ENCODE measurements at places on chromosomes 2 and 18.

DNA sequence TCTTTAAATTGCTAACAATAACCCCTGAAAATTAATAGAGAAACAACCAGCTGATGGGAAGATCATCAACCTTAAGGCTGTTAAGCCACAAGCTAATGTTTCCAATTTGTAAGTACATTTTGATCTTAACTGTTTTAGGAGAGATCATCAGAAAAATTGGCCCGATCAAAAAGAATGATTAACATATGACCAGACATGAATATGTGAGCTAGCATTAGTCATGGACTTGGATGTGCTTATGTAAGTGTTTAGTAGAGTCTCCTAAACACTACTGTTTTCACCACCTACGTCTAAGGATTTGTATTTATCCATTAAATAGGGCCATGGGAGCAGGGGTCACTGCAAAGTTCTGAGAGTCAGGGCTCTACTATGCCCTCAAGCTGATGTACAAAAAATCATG is 4.3 kb downstream of the LMAN1 start:
- no peak for DNase-seq

- no peak for DNase-seq
Observed at GRCh38 chr2:167294776-167295140, 406.5 kb downstream of the XIRP2 start.

DNA sequence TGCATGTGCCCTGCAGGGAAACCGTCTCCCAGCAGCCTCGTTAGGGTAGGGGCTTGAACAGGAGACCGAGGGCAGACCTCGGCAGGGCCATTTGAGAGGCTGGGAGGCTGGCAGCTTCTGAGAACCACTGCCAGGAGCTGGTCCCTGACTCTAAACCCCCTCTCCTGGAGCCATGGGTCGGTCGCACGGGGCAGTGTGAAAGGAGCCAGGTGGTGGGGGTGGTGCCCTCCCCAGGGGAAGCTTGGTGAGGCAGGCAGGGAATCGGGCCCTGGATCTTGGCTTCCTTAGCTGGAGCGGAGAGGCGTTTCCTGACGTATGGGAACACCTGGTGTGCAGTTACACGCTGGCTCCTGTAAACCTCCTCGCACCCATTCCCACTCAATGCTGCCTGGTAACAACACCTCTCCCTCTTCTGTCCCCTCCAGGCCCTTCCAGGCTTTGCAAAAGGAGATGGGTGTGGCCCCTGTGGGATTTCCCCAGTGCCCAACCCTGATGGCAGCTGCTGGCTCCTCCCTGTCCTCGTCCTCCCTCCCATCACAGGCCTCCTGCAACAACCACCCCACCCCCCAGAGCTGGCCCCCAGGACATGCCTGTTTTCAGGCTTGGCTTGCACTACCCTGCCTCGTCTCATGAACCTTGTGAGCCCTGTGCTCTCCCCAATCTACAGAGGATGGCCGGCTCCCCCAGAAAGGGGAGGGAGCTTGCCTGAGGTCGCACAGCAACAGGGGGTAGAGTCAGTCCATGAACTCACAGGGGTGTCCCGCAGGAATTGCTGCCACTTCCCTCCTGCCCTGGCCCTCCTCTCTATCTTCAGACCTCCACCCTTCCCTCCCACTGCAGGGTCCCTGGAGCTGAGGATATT is 24.4 kb downstream of the ADRA2B start:
- DNase-seq = no peak

GRCh38 chr2:127957240-127957639 is 70.6 kb downstream of the SAP130 start:
- no peak for DNase-seq

GRCh38 chr2:159516241-159516758 is 100.0 kb downstream of the BAZ2B start:
- DNase-seq = peak; percentile 96
